ENCODE measurements at places on chromosomes 16 and 17.

GRCh38 chr16:9773289-9773688, 408.9 kb downstream of the GRIN2A start:
- no peak for DNase-seq

DNA sequence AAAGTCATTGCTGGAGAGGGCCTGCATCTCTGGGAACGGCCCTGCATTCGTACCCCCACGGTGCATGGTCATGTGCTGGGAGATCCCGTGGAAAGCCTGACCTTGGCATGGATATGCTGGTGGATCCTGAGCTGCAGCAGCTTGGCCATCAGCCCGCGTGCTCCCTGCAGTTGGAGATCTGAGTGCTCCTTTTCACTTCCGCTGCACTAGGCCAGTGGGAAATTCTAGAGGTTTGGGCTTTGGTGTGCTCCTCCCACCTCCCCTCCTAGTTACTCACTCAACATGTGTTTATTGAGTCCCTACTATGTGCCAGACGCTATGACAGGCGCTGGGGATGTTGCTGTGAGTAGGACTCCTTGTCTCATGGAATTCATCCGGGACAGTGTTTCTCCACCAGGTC, 91.1 kb downstream of the RGS9 start:
- no peak for DNase-seq

DNA sequence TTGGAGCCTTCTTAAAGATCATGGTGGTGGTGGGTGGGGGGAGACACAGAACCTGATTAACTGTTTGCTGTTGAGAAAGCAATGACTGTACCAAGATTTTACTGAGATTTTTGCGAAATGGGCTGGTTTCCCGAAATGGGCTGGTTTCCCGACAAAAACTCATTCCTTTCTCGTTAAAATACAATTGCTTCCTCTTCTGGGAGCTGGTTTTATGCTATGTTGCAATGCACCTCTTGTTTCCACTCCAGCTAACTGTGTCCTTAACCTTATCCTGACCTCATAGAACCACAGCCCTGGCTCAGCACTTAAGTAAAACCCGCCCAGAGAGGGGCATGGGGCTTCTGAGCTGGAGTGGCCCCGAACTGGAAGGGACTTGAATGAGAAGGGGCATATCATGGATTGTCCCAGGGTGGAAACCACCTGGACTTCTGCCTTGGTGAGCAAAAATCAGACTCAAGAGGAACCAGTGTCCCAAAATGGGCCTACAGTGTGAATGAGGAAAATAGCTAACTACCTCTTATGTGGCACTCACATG, 20.9 kb downstream of the FAM20A start:
- DNase-seq, result no peak

- no peak for DNase-seq
These were observed 351.1 kb downstream of the CPPED1 start for GRCh38 chr16:12452549-12452948.

GRCh38 chr16:13150181-13150885, 248.9 kb downstream of the SHISA9 start:
- no peak for DNase-seq

- DNase-seq, result peak; percentile 71
These were observed 134.6 kb upstream of the ADAMTS18 start for GRCh38 chr16:77569406-77569805.

GRCh38 chr16:2082983-2083364, 35.2 kb downstream of the TSC2 start:
- no peak for DNase-seq

GRCh38 chr17:45823598-45823997, 21.1 kb upstream of the SPPL2C start:
- no peak for DNase-seq

- DNase-seq, result no peak
These were observed 6.1 kb downstream of the HROB start for GRCh38 chr17:44147812-44148211.

DNA sequence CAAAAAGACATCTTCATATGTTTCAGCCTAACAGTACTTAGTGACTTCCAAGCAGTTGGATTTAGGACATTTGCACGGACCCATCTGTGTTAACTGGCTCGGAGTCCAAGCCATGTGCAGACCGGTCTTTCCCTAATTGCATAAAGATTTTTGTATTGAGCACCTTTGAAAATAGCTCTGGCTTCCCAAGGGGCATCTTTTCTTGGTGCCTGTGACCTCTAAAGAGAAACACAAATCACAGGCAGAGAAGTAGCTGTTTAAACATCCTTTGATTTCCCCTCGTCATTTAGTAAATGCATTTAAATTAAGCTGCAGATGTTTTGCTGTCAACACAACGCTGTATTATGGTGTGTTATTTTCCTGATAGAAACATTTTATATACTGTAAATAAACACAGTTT, 288.2 kb upstream of the SALL1 start:
- no peak for DNase-seq

- DNase-seq, result no peak
These were observed 5.8 kb upstream of the MYADML2 start for GRCh38 chr17:81952792-81953228.

DNA sequence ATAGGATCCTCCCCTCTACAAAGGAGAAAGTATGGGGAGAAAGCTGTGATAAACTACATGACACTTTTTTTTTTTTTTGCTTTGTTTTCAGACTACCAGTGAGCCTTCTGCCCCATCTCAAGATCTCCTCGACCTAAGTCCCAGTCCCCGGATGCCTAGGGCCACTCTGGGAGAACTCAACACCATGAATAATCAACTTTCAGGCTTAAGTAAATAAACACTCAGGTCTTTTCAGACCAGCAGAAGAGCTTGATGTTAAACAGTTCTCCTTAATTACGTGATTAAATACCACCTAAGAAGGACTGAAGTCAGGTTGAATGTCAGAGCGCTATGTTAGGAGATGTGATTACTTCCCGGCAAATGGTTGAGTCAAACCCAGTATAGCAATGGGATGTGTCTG, 31.4 kb downstream of the COX11 start:
- no peak for DNase-seq

DNA sequence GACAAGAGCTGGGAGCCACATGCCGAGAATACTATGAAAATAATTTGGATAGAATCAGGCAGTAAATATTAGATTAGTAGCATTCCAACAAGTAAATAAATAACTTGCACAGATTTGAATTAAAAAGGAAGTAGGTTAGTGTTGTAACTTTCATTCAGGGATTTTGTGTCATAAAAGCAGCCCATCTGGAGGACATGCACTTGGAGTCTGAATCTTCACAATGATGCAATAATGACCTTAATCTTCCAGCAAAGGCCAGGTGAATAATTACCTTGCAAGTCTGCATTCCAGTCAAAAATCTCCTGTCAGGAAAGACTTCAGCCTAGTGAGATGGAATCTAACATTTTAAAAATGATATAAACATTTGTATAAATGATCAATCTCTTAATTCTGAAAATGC, 518.1 kb downstream of the KCNJ2 start:
- no peak for DNase-seq

DNA sequence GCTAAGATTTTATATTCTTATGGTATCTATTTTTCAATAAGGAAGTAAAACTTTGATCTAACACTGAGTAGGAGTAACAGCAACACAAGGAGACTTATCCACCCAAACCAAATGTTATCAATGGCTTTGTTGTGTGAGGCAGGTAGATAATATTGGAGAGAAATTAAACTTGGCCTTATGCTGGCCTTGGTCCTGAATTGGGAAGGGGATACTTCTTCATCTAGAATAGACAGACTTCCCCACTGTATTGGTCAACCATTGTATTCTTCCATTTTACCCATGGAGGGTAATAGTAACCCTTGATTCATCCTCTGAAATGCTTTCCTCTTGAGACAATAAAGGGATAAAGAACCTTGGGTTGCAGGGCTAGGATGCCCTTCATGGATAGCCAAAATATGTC, 76.3 kb upstream of the ANKFN1 start:
- DNase-seq, result no peak

GRCh38 chr17:7220593-7221277, 997 bp downstream of the ACADVL start:
- DNase-seq, result no peak

DNA sequence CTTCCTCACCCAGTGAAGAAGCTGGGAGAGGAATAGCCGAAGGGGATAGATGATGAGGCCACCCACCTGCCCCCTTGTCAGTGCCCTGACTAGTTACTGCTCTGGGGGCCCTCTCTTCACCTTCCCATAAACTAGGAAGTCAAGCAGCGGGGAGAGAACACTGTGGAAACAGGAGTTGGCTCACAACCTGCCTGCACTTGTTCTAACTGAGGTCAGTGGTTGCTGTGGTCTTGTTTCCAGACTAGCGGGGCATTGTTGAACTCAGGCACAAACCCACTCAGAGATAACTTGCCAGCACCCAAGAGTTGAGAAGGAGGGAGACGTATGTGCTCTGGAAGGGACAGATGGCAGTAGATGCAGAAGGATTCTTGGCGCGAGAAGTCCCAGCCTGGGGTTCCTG, 48.6 kb upstream of the DDX52 start:
- DNase-seq, result no peak

DNA sequence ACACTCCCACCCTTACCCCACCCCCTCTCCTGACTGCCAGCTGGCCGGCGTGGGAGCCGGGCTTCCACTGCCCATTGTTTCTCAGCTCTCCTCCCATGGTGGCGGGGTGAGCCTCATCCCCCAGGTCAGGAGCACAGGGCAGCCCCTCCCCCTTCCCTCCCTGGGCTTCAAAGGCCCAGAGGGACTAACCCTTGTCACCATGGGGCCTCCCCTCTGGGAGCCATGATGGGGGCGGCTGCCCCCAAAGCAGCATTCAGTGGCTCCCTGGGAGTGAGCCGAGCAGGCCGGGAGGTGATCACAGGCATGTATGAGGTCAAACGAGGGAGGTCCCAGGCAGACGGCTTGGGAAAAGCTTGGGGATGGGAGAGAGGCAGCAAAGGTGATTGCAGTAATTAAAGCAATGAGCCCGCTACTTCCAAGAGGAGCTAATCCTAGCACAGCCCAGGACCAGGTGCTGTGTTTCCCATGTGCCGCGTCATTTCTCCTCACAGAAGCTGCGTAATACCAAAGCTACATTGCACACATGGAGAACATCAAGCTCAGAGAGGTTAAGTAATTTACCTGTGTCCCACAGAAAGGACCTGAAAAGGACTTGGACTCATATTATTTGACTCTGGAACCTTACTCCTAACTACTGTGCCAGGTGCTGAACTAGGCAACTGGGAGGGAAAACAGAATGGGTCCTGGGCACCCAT, 24.5 kb downstream of the CDK5RAP3 start:
- DNase-seq, result no peak

GRCh38 chr17:10233161-10233560, 34.8 kb upstream of the GAS7 start:
- DNase-seq, result no peak

DNA sequence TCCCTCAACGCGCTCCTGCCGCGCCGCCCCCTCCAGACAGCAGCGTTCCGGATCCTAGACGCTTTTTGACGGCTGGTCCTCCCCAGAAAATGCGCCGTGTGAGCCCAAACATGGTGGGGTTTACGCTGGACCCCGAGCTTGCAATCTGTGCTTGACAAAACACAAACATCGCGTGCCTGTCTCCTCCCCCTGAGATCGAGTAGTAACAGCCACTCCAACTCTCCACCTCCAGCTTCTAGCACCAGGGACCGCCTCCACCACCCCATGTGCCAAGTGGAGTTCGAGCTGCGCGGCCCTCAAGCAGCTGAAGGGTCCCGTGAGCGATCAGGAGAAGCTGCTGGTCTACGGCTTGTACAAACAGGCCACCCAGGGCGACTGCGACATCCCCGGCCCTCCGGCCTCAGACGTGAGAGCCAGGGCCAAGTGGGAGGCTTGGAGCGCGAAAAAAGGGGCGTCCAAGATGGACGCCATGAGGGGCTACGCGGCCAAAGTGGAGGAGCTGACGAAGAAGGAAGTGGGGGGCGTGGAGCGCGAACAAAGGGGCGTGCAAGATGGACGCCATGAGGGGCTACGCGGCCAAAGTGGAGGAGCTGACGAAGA, 656 bp upstream of the GEMIN4 start:
- peak; percentile 37 for DNase-seq

DNA sequence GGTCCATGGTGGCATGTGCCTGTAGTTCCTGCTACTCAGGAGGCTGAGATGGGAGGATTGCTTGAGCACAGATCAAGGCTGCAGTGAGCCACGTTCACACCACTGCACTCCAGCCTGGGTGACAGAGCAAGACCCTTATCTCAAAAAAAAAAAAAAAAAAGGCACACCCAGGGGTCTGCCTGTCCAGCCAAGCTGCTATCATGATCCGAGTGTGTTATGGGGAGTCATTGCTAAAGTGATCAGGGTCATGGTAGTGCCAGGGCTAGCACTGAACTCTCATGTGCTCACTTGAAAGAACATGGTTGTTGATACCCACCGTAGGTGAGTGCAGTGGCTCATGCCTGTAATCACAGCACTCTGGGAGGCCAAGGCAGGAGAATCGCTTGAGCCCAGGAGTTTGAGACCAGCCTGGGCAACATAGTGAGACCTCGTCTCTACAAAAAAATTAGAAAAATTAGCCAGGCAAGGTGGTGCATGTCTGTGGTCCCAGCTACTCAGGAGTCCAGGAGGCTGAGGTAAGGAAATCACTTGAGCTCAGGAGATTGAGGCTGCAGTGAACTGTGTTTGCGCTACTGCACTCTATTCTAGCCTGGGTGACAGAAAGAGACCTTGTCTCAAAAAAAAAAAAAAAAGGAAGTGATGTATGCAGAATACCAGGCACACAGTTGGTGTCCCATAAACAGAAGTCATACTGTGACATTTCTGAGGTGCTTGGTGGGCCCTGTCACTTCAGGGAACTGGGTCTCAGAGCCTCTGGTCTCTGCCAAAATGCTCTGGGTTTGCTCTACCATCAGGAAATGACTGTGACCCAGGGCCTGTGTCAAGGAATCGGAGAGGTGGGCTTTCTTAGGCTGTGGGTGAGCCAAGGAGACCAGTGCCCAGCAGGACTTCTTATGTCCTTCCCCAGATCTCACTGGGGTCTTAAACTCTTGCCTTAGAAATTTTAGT, 2.2 kb downstream of the PRM1 start:
- no peak for DNase-seq

DNA sequence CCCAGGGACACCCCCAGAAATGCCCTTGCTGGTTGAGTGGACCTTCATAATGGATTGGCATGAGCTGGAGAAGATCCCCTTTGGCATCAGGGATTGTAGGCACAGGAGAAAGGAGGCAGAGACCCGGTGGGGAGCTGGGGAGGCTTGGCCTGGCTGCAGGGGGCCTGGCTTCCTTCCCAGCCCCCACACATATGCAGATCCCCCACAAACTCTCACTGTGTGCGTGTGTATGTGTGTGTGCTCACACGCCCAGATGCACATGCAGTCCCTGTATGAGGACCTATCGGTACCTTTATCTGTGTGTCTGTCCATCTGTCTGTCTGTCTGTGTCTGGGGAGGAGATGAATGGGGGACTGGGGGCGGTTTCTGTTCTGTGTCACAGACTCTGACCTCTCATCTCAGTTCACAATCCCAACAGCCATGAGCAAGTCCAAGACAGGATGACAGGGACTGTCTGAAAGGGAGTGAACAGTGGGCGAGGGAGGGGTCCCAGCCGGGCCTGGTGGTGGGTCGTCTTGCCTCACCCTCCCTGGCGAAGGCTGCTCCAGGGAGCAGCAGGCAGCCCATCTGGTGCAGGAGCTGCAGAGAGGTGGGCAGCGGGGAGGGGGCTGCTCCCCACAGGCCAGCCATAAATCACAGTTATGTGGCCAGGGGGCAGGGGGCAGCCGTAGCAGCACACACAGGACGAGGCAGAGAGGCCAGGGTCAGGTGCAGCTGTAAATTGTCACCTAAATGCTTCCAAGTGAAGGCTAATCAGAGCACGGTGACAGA, 46.7 kb upstream of the LHX1 start:
- no peak for DNase-seq
